ENCODE measurements at places on chromosomes 12 and 14.

DNA sequence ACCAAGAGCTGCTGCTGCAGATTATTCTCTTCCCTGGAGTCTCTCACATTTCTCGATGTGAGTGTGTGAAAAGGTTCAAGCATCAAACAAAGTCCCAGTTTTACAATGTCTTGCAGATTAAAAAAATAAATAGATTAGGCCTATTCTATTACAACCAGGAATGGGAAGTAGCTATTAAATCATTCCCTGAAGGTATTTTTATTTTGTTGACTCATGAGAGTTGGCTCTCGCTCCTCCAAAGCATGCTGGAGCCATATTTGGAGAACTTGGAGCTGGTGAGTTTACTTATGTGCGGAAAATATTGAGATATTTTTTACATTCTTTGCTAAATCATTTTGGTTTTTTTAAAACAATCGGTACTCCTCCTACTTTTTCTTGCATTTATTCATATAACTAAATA is 572.3 kb downstream of the ETNK1 start:
- DNase-seq: no peak

DNA sequence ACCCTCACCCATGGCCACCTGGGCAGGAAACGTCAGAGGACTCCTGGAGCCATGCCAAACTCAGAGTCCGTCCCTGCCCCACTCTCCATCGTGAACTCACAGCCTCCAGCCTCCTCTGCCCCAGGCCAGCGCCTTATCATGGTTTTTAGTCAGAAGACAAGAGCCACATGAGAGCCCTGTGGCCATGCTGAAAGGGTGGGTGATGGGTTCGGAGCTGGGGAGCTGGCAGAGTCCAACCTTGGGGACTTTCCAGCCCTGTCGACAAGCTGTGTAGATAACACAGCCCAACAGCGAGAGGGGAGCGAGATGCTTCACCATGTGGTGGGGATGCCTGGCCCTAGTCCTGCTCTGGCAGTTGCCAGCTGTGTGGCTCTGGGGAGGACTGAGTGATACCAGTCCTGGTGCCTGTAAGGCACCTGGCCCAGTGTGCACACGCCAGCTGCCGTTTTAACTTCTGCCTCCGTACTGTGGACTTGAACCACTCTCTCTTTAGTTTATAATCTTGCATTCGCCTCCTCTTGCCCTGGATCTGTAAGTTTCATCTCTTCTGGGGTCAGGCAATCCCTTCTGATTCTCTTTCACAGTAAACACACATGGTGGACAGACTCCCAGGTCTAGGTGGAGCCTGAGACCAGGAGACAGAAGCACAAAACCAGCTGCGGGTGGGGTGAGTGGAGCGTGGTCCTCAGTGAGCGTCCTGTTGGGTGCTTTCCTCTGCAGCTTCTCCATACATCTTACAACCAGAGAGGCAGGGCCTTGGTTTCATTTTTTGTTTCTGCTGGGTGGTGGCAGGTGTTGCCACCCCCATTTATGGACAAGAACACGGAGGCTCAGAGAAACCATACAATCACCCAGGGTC is 55.3 kb downstream of the RIN3 start:
- DNase-seq: no peak

DNA sequence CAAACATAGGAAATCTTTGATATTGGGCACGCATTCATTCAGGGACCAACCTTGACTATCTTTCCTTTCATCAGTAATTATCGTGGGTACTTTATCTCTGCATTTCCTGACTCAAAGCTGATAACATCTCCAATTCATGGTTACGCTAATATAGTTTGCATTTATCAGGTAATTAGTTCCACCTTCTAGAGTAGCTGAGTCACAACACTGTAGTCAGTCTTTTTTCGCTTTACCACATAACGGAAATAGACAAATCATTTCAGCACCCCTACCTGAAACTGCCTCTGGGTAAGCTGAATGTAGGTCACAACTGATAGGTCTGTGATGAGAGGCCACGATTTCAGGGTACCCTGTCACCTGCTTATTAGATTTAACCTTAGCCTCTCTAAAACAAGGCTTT is 36.7 kb upstream of the IL22 start:
- no peak for DNase-seq

GRCh38 chr12:15372352-15372751 is 50.0 kb downstream of the PTPRO start:
- no peak for DNase-seq

DNA sequence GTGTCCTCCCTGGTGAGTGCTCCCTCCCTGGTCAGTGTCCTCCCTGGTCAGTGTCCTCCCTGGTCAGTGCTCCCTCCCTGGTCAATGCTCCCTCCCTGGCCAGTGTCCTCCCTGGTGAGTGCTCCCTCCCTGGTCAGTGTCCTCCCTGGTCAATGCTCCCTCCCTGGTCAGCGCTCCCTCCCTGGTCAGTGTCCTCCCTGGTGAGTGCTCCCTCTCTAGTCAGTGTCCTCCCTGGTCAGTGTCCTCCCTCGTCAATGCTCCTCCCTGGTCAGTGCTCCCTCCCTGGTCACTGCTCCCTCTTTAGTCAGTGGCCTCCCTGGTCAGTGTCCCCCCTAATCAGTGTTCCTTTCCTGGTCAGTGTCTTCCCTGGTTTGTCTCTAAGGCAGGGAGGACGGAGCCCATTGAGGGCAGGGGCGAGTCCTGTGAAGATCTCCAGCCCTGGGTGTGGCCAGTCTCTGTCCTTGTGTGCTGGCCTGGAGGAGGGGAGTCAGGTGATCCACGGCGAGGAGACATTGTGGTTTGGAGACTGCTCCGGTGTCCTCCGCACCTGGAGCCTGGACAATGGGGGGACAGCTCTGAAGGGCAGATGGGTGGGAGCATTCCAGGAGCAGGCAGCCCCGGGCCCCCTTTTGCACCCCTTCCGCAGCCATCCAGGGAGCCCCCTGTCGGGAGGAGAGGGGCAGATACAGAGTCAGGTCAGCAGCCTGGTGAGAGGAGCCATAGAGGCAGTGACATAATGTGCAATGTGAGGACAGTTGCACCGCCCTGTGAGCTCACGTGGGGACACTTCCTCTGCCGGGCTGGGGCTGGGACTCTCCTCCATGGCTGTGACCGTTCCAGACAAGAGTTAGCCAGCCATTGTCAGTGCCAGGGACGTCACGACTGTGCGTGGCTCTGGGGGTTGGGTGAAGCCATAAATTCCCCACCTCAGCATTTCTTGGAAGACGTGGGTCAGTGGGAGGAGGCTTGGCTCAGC is 93.4 kb downstream of the ADGRD1 start:
- DNase-seq: no peak

DNA sequence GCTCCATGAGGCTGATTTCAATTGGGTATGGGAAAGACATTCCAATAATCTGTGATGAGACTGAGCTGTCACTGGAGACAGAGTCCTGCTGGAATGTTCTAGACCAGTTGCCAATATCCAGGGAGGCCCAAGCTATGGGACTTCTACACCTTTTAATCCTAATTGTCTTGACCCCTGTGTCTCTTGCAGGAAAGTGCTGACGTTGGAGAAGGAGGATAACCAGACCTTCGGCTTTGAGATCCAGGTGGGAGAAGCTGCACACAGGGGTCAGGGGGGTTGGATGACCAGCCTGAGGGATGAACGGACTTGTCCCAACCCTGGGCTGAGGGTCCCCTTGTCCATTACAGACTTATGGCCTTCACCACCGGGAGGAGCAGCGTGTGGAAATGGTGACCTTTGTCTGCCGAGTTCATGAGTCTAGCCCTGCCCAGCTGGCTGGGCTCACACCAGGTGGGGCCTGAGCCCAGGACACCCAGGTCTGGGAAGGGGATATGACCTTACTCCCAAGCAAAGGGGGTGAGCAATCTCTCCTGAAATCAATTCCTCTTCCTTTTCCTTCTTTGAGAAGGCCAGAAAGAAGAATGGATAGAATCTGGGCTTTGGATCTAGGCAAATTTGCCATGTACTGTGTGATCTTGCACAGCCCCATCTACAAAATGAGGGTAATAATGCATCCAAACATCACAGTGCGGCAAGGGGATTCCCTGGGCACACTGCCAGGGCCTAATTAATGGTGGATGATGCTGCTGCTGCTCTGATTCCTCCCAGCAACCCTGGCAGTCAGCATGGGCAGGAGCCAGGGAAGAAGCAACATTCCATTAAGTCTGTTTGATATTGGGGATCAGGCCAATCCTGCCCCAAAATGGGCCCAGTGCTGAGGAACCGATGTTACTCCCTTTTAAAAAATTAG is 4.2 kb downstream of the TAMALIN start:
- no peak for DNase-seq

GRCh38 chr14:103456167-103456835 is 66.3 kb downstream of the CKB start:
- no peak for DNase-seq

GRCh38 chr12:83216230-83216629 is 529.5 kb downstream of the TMTC2 start:
- DNase-seq: no peak

DNA sequence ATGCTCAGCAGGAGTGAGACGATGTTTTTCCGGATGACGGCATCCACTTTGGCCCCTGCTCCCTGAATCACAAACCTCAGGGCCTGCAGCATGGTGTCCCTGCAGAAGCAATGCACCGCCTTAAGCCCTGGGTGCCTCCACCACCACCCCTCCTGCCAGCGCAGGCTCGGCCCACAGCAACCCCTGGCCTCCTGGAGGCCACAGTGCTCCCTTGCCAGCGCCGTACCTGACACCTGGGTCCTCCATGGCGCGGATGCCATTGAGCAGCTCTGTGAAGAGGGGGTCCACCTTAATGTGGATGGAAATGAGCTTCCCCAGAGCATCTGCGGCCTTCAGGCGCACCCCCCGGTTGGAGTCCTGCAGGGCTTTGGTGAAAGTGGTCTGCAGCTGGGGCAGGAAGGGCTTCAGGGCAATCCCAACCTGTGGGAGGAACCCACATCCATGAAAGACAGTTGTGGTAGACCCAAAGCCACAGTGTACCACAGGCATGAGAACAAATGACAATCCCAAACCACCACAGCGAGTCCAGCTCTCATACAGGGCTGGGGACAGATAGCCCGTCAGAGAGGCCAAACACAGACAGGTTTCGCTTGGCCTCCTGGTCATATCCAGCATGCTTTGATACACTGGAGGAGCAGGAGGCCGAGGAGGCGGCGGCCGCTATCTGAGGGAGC is 17.9 kb upstream of the RAB35 start:
- no peak for DNase-seq

DNA sequence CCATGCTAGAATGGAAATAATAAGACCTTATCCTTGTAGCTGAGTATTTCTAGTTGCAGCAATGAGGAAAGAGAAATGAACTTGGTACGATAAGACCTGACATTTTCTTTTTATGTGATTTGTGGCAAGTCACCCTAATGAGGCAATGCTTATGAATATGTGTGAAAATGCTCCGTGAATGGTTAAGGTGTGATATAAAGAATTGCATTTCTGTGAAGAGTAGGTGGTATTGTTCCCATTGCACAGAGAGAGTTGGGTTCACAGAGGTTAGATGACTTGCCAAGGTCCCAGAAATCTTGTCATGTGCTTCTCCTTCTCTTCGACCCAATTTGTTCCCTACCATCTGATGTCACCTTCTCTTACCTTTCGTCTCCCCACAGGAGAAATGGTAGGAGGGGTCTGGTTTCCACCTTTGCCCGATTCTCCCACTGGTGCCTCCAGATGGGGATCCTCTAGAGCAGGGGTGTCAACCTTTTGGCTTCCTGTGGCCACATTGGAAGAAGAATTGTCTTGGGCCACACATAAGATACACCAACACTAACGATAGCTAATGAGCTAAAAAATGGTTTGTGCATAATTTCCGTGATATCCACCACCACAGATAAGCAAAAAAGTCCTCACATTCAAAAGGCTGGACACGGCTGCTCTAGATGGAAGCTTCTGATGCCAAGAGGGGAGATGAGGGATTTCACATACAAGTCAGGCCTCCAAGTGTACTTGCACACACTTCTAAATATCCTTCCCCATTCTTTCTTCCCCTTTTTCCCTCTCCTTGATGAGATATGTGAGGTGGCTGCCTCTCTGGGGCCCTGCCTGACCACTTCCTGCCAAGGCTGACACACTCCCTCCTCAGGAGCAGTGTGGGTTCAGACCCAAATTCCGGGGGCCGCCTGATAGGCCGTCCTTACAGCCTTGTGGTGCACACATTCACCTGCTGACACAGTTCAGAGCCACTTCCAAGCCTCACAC is 96.1 kb downstream of the PLXNC1 start:
- no peak for DNase-seq

DNA sequence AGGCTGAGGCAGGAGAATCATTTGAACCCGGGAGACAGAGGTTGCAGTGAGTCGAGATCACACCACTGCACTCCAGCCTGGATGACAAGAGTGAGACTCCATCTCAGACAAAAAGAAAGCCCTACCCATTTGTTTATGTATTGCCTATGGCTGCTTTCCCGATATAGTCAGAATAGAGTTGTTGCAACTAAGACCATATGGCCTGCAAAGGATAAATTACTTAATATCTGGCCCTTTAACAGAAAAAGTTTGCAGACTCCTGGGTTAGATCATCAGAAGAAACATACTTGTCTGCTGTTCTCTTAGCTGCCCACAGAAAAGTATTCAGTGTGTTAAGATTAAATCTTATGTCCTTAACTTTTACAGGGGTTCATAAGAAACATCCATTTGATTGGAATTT is 122.4 kb upstream of the VASH1 start:
- no peak for DNase-seq

GRCh38 chr14:20801726-20802125 is 918 bp downstream of the RNASE1 start:
- no peak for DNase-seq

GRCh38 chr12:10339053-10339840 is 31.6 kb downstream of the KLRD1 start:
- no peak for DNase-seq

GRCh38 chr14:99716850-99717681 is 33.0 kb downstream of the CYP46A1 start:
- no peak for DNase-seq

GRCh38 chr14:100375963-100376735 is 53.0 kb downstream of the SLC25A47 start:
- DNase-seq: peak; percentile 92

DNA sequence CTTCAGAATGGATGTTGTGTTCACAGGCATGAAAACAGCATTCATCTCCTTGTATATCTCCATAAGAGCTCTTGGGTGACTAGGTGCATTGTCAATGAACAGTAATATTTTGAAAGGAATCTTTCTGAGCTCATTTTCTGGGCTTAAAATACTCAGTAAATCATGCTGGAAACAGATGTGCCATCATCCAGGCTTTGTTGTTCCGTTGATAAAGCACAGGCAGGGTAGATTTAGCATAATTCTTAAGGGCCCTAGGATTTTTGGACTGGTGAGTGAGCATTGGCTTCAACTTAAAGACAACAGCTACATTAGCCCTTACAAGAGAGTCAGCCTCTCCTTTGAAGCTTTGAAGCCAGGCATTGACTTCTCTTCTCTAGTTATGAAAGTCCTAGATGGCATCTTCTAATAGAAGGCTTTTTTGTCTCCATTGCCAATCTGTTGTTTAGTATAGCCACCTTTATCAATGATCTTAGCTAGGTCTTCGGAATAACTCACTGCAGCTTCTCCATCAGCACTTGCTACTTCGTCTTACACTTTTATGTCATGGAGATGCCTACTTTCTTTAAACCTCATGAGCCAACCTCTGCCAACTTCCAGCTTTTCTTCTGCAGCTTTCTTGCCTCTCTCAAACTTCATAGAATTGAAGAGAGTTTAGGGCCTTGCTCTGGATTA is 79.6 kb upstream of the PSMA6 start:
- no peak for DNase-seq

All from stimulated activated CD4-positive, alpha-beta T cell treated with anti-CD3 and anti-CD28 coated beads, Interleukin-15, amount 100 ng/mL, for 1 hour (primary cell).